ENCODE measurements at places on chromosomes 5 and 9. TPM values are rescaled to one million over a fixed set of nuclear protein-coding genes. Genes with fewer than 3 reads are reported as not detected.

DNA sequence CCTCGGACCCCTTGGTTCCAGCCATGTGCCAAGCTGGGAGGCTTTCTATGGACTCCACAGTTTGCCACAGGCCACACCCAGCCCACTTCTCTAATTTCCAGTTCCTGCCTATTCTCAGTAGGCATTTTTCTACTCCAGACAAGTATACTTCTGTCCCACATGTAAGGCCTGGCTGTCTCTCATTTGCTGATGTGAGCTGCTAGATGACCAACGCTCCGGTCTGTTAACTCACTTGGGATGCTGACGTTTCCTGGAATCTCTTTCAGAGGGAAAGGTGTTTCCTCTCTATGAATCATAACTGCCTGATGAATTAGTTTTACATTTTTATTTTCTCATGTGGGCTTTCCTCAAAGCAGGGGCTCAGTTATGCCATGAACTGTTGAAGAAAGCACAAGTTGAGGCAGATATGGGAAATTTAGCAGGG lies 36.3 kb downstream of the ERGIC1 start:
- no peak for DNase-seq

GRCh38 chr5:180381428-180381827 lies 28.3 kb upstream of the GFPT2 start:
- DNase-seq = no peak

DNA sequence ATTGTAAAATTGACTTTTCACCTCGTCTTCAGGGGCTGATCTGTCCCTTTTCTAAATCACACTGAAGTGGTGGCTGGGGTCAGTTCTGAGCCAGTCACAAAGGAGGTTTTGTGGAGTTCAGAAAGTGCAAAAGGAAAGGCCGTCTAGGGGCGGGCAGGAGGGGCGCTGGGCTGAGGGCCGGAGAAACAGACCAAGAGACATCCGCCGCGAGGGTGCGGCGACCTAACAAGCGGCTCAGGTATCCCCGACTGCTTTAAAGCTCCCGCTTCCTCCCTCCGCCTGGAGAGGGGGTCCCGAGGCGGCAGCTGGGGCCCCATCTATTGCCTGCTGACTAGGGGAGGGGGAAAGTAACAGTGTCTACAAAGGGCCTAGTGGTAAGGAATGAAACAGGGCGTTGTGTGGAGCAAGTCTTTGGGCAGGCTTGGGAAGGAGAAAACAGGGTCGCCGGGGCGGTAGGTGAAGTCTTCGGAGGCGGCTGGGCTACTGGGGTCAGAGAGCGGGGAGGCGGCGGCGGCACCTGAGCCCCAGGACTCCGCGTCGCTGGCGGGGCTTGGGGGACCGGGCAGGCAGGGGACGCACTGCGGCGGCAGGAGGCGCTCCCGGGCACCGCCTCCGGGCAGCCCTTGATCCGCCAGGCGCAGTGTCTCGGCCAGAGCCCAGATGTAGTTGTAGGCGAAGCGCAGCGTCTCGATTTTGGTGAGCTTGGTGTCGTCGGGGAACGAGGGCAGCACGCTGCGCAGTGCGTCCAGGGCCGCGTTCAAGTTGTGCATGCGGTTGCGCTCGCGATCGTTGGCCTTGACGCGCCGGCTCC lies 950 bp downstream of the NEUROG1 start:
- no peak for DNase-seq

DNA sequence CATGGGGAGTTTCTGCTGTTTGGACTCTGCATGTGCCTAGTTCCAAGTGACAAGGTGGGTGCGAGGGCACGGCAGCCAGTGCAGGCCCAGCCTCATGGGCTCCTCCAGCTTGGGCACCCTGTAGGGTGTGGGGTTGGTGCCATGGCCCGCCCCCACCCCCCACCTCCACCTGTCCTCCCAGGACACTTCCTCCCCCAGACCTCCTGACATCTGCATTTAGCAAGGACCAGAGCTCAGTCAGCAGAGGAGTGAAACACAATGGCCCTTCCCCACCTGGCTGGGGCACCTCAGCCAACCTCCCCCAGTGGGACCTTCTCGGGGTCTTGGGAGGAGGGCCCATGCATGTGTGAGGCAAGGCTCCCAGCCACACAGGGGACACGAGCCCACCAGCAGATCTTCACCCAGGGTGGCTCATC lies 1.9 kb upstream of the NKD2 start:
- no peak for DNase-seq

- no peak for DNase-seq
Observed at GRCh38 chr5:111530298-111530740, 18.0 kb upstream of the STARD4 start.

DNA sequence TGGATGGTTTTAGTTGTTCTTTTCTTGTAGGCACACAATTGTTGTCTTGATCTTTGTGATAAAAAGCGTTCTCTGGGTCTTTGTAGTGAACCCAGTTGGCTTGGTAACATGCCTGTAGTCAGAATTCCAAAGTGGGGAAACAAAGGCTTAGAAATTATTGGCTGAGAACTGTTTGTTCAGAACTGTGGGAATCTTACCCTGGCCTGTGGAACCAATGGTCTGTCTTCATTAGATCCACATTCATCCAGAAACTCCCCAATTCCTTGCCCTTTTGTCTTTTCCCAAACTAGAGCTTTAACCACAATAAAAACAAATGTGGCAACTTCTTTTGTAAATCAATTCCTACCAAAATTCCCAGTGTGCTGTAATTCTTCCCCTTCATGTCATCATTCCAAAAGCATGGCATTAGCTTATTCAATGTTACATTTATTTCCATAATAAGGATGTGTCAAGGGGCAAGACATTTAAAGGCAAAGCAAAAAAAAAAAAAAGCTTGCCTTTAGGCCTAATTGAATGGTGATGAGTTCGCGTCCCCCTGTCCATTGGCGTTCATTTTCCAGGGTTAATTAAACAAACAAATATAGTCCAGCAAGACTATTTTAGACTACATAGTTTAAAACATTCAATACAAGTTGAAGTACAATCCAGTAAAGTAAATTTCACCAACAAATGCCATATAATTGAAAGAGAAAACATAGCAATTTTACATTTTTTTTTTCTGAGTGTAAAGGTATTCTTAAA lies 249.8 kb upstream of the ZNF608 start:
- no peak for DNase-seq

DNA sequence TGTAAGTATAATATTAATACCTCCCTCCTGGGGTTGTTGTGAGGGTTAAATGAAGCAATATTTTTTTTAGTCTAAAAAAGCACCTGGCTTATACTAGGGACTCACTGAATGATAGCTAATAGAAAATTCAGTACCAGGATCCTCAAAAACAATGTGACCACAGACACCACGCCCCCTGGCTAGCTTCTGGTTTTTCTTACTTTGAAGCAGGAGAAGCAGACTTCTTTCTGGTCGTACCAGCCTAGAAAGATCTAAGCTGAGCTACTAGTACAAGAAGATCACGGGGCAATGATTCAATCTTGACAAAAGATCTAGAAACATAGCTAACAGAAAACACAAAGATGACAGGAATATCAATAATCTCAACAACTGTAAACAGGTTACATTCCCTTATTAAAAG lies 218.5 kb upstream of the SLC30A5 start:
- no peak for DNase-seq

- DNase-seq = no peak
Observed at GRCh38 chr5:65663804-65664521, 39.1 kb downstream of the SHLD3 start.

GRCh38 chr5:17891881-17892280 lies 257.6 kb downstream of the TAF11L14 start:
- no peak for DNase-seq

- DNase-seq = no peak
Observed at GRCh38 chr5:137630216-137630971, 105.5 kb downstream of the KLHL3 start.

DNA sequence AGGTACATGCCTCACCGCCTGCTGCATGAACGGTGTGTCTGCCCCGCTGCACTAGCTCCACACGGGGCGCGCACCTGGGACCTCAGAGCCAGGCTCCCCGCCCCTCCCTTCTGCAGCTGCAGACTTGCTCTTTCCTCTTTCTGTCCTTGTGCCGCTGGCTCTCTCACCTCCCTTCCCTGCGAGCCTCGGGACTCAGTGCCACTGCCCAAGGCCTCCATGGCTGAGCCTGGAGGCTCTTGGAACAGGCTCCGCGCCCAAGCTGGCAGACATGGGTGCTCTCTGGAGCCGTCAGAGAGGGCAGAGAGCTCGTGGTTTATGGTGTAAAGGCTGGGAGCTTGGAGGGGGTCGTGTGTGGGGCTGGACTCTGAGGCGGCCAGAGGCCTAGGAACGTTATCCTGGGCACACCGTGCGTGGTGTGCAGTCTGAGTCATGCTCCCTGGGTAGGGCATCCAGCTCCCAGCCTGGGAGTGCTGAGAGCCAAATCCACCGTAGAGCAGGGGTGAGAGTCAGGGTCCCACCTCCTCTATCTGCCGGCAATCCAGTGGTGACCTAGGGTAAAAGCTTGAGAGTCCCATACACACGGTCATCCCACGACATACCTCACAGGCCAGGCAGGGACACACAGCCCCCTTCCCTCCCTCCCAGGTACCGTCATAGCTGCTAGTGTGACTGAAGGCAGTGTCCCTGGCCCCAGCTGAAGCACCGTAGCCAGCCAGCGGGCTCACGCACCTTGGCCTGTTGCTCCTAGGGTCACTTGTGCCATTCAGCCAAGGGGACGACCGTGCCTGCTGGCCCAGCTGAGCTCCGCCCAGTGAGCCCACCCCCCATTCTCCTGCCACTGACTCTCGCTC lies 22.4 kb downstream of the GOLGA2 start:
- no peak for DNase-seq

DNA sequence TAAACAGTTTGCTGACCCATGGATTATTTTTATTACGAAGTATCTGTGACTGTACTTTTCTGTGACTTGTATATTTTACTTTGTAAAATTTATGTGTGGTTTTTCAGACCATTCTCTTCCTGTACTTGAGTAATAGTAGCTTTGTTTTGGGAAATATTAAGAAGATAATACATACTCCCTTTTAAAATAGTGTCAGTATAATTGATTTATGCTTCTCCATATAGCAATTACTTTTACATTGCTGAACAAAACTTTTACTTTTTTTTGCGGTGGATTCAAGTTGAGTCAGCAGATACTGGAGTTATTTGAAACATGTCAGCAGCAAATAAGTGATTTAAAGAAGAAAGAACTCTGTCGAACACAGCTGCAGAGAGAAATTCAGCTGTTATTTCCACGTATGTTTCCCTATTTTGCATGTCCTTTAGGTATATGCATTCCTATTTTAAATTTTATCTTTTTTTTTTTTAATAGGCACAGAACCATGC lies 28.4 kb downstream of the TENT2 start:
- no peak for DNase-seq

DNA sequence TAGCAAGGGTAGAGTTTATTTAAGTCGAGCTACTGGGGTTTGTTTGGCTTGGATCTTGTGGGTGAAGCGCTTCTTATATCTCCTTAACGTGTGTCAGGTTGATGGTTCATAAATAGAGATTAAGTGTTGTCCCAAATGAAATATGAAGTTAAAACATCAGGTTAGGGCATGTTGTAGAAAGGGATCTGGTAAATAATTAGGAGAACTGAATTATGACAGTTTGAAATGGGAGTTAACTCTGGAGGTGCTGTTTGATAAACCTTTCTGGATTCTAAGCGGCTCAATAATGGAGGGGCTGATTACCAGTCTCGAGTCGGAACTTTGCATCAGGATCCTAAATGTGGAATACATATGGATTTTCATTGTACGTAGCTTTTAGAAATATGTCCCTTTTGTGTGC lies 717.0 kb upstream of the WWC1 start:
- no peak for DNase-seq

DNA sequence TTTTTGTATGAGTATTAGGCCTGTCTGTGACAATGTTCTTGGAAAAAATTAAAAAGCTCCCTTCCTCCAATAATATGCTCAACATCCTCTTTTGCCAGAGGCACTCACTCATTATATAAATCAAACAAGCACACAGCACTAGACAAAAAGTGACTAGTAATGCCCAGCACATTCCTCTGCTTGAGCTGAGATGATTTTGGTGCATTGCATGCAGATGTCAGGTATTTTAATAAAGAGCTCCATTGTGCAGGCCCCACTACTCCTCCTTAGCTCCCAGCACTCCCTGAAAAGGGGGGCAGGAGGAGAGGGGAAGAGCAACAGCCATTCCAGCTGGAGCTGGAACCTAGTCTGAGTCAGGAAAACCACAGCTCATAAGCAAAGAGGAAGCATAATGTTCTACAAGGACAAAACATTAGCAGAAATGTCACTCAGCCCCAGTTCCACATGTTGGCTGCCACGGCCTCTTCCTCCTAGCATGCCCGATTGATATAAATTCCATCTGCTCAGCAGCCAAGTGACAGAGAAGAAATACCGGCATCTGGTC lies 348.5 kb downstream of the BNC2 start:
- DNase-seq = peak; percentile 44

DNA sequence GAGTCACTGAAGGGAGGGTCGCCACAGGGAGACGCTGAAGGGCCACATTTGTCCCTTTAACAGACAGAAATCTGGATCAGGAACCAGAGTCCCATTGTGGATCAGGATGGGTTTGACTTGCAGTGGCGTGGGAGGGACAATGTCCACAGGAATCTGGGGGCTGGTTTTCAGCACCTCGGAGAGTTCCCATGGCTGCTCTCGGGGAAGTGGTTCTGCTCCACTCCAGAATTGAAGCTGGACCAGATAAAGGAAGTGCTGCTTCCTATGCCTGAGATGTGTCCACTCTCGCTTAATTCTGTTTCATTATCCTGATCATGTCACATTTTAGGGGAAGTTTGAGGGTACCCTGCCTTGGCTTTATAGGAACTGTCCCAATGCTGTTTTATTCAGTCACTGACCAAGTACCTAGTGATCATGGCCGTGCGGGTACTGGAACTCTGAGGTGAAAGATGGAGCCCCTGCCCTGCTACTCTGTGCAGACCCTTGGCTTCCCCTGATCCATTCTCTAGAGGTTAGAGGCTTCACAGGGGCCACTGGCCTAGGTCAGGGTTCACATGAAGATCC lies 28.7 kb downstream of the ENHO start:
- peak; percentile 65 for DNase-seq

Gene NEUROG1
- polyA plus RNA-seq = not detected

Gene GABRA1
- polyA plus RNA-seq = not detected

Gene KCNN2
- 0.68 TPM for polyA plus RNA-seq

Gene C5orf58
- polyA plus RNA-seq = not detected

Gene MAST4
- polyA plus RNA-seq = 11.6 TPM

Gene CARD9
- 0.61 TPM for polyA plus RNA-seq

Gene ADGRV1
- 0.21 TPM for polyA plus RNA-seq

Gene DMRTA1
- polyA plus RNA-seq = 0.22 TPM

All from ovary (tissue), 10 donors.